NCI-H526 treated with DMSO at 0.1 percent for 48 hours (cell line): ENCODE measurements at places on chromosomes 13 and 19.
A peak's percentile ranks its signal among the peaks of the same experiment; 100 is the strongest.

DNA sequence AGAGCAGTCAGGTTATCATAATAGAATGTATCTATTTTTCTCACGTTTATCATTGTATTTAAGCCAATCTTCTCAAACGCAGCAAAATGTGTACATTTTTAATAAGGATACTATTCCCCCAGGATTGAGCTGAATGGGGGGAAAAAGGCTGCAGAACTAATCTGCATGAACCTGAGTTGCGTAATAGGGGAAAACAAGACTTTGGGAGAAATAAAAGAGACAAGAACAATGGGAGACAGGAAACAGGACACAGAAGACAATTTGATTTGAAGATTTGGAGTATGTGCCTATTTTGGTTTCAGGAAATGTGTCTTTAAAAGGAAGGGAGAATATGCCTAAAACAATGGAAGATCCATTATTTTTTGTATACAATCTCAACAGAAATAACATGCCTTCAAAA, 844.5 kb downstream of the DIAPH3 start:
- no peak for DNase-seq

GRCh38 chr13:73505376-73505890, 446.6 kb downstream of the KLF5 start:
- no peak for DNase-seq

DNA sequence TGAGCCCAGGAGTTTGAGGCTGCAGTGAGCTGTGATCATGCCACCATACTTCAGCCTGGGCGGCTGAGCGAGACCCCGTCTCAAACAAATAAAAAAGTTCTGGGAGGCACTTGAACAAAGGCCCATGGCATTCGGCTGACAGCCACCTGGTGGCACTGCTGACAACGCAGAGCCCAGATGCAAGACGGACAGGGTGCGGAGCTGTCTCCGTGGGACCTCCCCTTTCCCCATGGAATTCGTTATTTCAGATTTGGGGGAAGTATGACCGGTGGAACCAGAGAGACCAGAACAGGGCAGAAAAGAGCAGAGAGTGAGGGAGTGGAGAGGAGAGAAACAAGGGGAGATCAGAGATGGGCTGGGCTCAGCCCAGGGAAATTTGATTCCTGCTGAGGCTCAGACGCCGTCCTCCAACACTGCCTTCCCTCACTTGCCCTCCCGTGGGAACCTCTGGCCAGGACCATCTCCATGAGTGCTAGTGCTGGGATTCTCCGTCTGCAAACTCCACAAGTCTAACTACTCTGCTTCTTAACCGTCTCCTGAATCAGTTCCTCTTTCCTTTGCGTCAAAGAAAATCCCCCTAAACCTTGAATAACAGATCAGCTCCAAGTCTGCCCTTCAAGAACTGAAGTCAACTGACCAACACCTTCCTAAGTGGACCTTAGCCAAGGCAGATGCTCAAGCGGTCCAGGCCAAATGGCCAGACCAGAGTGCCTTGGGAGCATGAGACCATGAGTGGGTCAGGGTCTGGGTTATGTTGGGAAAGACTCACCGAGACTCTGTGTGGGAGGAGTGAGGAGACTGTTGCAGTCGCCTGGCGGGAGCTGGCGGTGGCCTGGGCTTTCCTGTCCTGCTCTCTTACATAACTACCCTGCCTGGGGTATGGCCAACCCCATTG, 11.9 kb upstream of the ATF5 start:
- no peak for DNase-seq

- no peak for DNase-seq
Measured at GRCh38 chr13:66952507-66952906, 277.6 kb downstream of the PCDH9 start.

DNA sequence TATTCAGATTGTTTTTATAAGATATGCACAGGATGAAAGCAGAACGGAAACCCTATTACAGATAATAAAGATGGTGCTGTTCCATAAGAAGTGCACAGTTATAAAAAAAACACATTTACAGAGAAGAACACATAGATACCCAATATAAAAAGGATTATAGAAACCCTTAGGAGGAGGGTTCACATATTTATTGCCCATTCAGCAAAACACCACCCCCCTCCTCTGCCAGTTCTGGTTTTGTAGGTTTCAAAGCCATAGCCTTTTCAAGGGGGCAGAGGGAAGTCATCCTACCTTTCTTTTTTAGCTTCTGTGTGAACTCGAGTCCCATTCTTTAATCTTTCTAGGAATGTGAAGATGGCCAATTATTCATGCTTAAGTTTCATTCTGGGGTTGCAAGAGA, 511.2 kb downstream of the GPC5 start:
- DNase-seq = no peak

GRCh38 chr19:18789883-18790565, 1.1 kb downstream of the COMP start:
- no peak for DNase-seq

DNA sequence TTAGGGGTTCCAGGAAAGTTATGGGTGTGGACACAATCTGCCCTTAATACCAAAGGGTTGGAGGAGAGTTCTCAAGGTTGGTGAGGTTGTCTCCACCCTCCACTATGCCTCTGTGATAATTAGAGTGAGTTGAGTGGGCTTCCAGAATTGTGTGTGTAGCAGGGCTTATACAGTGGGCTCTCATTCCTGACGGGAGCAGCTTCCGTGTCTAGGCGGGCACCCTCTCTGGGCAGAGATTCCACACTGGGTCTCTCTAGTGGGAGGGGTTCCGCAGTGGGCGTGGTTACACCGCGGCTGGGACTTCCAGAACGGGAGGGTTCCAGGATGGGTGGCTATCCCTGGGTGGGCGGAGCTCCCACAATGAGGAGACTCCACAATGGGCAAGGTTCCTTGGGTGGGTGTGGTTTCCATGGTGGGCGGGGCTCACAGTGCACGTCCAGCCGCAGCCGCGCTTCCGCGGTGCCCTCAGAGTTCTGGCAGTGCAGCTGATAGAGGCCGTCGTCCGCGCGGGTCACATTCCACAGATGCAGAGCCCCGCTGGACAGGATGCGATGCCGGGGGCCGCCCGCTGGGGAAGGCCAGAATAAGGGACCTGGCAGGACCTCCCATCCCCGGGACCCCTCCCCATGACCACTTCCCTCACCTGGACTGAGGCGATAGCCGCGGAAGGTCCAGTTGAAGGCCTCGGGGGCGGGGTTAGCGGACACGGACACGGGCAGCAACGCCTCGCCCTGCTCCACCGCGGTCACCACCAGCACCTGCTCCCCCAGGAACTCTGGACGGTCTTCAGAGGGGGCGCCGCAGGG, 8.4 kb downstream of the NPHS1 start:
- peak; percentile 74 for DNase-seq
